Activated T-cell treated with anti-CD3 and anti-CD28 coated beads, Interleukin-2, amount 50 U/mL, for 4 hours (primary cell): ENCODE measurements at places on chromosomes 4 and X. TPM values are rescaled to one million over a fixed set of nuclear protein-coding genes. Genes with fewer than 3 reads are reported as not detected.

OPRPN gene
- not detected for total RNA-seq

ARX gene
- not detected for total RNA-seq

DNA sequence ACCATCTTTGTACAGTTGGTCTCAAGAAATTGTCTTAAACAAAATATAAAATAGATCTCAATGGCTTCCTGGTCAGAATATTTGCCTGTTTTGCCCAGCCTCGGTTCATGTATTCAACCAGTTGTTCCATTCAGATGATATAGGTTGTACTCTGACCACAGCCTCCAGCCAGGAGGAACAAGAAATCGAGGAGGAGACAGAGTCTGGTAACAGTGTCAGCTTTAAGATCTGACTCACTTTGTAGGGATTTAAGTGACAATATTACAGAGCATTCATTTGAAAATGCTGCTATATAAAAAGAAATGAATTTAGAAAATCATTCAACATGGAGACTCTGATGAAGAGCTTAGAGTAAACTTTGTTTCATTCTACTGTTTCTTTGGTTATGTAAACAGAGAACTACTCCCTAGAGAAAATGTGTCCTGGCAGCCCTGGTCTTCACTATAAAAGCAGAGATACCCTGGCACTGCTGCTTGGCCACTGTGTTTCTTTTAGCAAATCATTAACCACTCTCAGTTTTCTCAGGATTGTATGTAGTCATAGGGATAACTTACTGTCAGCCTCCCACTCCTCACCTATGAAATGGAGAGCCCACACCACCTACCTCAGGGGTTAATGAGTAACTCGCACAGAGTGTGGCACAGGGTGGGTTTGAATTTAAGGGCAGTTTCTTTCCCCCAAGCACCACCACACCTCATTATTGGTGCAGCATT is 53.5 kb downstream of the PAGE2 start:
- no peak for DNase-seq

DNA sequence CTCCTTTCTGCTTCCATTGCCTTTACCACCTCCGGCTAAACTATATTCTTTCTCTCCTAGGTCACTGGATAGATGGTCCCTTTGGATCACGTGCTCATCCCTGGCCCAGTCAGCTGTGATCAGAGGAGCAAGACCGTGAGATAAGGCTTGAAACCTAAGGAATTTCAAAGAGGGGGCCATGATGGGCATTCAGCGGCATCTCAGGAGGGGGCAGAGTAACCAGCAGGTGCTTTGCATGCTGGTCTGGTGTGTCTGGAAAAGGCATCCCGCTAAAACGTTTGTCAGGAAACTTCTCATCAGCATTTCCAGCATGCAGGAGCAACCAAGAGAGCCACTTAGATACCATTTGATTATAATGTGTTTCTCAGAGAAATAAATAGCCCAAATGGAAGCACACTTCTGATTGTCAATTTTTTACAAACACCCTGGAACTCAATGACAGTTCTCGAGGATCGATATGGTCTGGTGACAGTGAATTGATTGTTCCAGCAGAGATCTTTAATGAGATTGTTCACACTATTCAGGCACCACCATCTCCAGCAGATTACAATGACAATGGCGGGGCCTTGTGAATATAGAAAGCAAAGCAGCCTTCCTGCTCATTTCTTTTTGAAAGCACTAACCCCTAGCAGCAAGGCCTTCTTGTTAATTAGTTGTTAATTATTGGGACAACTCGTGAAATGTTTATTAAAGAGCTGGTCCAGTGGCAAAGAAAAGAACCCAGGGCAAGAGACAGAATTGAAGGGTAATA is 327.1 kb downstream of the PTTG2 start:
- DNase-seq = no peak

- DNase-seq = no peak
Measured at GRCh38 chrX:150844016-150844415, 54.5 kb downstream of the CD99L2 start.

DNA sequence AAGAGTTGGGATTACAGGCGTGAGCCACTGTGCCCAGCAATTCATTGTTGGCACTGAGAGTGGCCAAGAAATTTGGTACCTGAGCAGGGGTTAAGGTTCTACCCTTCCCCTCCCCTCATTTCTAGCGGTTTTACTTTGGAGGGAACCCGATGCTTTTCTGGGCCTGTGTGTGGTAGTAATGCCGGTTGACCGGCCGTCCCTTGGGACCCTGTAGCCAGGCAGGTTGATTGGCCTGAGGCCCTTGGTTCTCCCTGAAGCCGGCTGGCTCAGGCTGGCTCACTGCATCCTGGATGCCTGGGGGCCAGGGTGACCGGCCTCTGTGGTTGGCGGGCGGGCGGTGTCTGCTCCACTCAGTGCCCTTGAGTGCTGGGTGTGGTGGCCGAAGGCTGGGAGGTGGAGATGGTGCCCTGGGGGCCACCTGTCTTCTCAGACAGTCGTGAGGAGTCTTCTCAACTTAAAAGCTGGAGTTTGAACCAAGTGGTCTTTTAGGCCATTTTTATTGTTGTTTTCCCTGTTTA is 45.6 kb downstream of the RGS12 start:
- no peak for DNase-seq

- no peak for DNase-seq
Measured at GRCh38 chr4:6641971-6642320, 1.5 kb downstream of the MRFAP1 start.
